ENCODE measurements at places on chromosomes 5 and 9.

DNA sequence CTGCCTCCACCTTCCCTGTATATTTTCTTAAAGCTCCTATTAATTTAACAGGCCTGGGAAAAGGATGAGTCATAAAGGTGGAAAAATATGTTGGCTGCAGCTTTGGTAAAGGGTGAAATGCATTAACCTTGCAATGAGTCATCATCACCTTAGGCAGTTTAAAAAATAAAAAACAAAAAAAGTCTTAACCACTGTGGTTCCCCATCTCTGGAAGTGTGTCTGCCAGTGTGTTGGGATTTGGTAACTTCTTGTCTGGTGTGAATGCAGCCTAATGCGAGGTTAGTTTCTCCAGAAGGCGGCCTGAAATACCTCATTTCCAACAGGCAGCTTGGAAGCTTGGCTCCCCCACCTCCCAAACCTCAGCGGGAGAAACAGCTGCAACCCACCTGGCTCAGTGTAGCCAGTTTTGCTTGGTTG lies 265.3 kb upstream of the GAS1 start:
- DNase-seq: no peak

- DNase-seq: no peak
Measured at GRCh38 chr5:147439254-147439653, 70.6 kb downstream of the DPYSL3 start.

- no peak for DNase-seq
Measured at GRCh38 chr5:139872851-139873794, 77.5 kb downstream of the PSD2 start.

DNA sequence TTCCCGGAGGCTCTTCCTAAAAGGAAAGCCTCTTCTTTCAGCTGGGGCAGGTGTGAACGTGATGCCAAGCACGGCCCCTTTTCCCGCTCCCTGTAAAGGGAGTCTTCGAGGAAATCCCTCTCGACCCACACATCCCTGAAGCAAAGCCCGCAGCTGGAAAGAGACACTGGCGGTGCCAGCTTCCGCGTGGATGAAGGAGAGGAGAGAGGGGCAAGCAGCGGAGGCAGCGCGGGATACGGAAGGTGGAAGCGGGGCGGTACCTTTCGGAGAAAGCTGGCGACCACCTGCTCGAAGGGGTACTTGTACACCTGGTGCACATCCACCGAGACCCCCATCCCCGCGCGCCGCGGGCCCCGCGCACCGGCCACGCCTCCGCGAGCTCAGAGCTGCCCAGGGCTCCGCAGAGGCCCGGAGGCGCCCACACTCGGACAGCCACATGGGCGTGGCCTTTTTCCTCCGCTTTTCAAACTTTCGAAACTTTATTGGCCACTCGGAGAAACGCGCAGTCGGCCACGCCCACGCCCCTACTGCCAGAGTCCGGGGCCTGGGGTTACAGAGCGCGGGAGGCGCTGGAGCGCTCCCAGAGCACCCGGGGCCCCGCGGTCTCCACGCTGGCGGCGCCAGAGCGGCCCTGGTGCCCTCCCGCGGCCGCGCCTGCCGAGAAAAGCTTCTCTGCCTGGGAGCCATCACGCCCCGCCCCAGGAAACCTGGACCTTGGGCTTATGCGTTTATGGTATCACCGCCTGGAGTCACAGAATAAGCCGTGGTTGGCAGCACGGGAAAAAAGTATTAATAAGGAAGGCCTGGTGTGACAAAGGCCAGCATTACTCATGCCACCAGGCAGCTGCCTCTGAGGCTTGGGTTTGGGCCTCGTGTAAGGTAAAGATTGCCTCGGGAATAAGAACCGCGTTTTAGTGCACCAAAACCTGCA lies at the start of gene PRELID2:
PRELID2 (minus strand) TSS at position 426 of the 931 bp plus-strand sequence; CDS start at position 335, 91 bp downstream.
- peak; percentile 90 for DNase-seq

GRCh38 chr9:115681585-115681984 lies 472.0 kb upstream of the PAPPA start:
- DNase-seq: no peak

GRCh38 chr9:79155308-79155707 lies 416.5 kb upstream of the TLE4 start:
- no peak for DNase-seq

- DNase-seq: no peak
Measured at GRCh38 chr5:8934455-8934854, 611.4 kb downstream of the SEMA5A start.

- no peak for DNase-seq
Measured at GRCh38 chr5:1156754-1157460, 44.5 kb upstream of the SLC6A19 start.

DNA sequence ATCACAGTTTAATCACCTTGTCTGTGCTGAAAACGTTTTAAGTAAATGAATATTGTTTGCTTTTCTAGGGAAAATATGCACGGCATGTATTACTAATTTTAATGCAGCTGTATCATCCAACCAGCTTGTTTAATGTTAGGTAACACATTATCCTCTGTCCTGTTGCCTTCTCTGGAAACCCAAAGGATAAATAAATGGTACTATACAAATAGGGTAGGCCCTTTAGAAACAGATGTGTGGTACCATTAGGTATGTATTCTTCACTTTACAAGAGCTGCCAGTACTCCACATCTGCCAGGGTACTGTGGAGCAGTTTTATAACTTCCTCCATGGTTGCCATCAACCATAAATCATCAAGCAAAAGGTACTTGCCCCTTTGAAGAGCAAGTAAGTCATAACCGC lies 42.9 kb downstream of the FAF2 start:
- DNase-seq: no peak

GRCh38 chr5:97093193-97093592 lies 49.2 kb downstream of the LIX1 start:
- DNase-seq: no peak

DNA sequence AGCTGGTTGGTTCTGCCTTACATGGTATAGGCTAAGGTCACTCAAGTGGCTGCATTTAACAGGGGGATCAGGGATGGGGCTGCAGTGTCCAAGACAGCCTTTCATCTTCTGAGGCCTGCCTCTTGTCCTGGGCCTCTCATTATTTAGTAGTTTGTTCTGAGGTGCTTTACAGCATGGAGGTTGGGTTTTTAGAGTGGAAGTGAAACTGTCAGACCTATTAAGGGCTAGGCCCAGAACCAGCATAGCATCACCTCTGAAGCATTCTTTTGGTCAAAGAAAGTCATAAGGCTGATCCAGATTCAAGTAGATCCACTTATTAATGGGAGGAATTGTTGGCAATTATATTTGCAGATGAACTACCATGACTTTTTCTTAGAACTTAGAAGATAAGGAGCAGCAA lies 146.0 kb upstream of the NMUR2 start:
- DNase-seq: no peak

- DNase-seq: no peak
Measured at GRCh38 chr5:73960023-73960422, 334.0 kb downstream of the ARHGEF28 start.

- DNase-seq: no peak
Measured at GRCh38 chr5:90054612-90055011, 354.9 kb downstream of the CETN3 start.
